ENCODE measurements at places on chromosomes 16 and 17. TPM values are rescaled to one million over a fixed set of nuclear protein-coding genes. Genes with fewer than 3 reads are reported as not detected.

ADGRG1 gene
- total RNA-seq = 196 TPM

TK2 gene
- total RNA-seq = 39.3 TPM

PLA2G15 gene
- 8.7 TPM for total RNA-seq

TANC2 gene
- 128 TPM for total RNA-seq

TMIGD1 gene
- total RNA-seq = not detected

APOH gene
- not detected for total RNA-seq

EVPLL gene
- total RNA-seq = 0.17 TPM

HSD17B1 gene
- total RNA-seq = 19.3 TPM

FLOT2 gene
- total RNA-seq = 129 TPM

KRT38 gene
- total RNA-seq = not detected

TMEM170A gene
- 15.6 TPM for total RNA-seq

LRRC36 gene
- not detected for total RNA-seq

EME1 gene
- 8.0 TPM for total RNA-seq

NACA2 gene
- not detected for total RNA-seq

ALDOA gene
- 2,329 TPM for total RNA-seq

LDAF1 gene
- 131 TPM for total RNA-seq

FOXK2 gene
- total RNA-seq = 70.3 TPM

CLEC3A gene
- total RNA-seq = not detected
